ENCODE measurements at places on chromosomes 3 and 15.

GRCh38 chr3:66208189-66208588 is 12.6 kb upstream of the SLC25A26 start:
- DNase-seq: no peak

DNA sequence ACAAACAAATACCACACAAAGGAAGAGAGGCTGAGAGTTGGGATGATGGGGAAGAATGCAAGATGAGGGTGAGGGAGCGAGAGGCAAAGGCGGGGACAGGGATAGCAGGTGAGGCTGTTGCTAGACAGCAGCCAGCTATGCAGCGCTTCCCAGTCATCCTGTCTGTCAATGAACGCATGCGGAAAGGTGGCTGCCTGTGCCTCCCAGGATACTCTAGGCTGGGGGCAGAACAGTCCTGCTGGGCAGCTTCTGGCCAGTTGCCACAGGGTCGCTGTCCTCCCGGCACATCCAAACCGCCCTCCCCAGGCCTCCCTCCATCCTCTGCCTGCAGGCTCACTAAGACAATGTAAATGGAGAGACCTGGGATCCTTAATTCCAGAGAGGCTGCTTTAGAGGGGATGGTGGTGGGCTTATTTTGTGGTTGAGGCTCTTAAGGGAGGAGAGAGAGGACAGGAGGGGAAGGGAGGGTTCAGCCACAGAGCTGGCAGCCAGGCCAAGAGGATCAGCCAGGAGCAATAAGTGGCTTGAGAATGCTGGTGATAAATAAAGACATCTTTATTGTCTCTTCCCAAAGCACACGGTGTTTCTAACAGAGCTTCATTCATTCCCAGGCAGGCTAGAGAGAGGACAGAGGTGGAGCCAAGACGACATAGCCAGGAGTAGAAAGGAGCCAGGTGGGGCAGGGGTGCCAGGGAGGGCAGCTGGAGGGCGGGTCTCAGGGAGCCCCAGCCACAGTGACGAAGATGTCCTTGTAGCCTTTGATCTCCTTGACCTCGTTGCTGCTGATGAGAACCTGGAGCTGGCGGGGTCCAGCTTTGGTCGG is 9.2 kb upstream of the TGM5 start:
- no peak for DNase-seq

- no peak for DNase-seq
Measured at GRCh38 chr3:59775761-59776325, 726.0 kb upstream of the CFAP20DC start.

DNA sequence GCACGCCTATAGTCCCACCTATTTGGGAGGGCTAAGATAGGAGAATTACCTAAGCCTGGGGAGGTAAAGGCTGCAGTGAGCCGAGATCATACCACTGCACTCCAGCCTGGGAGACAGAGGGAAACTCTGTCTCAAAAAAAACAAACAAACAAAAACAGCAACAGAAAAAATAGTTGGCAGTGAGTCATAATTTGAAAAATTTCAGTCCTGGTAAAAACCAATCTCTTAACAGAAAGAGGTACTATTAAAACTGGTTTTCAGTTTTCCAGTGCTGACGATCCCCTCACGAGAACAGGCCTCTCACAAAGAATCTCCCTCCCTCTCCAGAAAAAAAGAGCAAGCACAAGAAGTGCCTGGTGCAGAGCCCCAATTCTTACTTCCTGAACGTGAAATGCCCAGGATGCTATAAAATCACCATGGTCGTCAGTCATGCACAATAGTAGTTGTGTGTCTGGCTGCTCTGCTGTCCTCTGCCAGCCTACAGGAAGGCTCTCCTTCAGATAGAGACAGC is 22.8 kb upstream of the MAP4 start:
- no peak for DNase-seq

- no peak for DNase-seq
Measured at GRCh38 chr3:77039606-77040171, at the start of gene ROBO2. Gene ROBO2 (plus strand): TSS chr3:77040099. CDS start chr3:77040786, 687 bp downstream.

- no peak for DNase-seq
Measured at GRCh38 chr3:159158213-159158612, 356.4 kb downstream of the MFSD1 start.

DNA sequence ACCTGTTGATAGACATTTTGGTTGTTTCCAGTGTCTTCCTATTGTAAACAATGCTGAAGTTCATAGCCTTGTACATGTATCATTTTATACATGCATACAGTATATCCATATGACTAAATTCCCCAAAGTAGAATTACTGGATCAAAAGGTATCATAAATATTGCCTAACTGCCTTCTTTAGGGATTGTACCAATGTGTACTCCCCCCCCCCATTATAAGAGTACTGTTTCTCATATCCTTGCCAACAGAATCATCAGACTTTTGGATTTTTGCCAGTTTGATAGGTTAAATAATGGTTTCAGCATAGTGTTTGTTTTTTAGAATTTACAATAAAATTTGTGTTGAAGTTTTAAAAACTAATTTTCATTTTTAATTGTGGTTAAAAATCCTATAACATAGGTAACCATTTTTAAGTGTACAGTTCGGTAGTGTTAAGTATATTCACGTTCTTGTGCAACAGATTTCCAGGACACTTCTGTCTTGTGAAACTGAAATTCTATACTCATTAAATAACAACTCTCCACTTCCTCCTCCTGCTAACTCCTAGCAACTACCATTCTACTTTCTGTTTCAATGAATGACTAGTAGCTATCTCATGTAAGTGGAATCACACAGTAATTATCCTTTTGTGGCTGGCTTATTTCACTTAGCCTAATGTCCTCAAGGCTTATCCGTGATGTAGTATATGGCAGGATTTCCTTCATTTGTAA is 30.8 kb upstream of the MAP3K13 start:
- no peak for DNase-seq

GRCh38 chr15:100806157-100806556 is 73.5 kb upstream of the ALDH1A3 start:
- no peak for DNase-seq

DNA sequence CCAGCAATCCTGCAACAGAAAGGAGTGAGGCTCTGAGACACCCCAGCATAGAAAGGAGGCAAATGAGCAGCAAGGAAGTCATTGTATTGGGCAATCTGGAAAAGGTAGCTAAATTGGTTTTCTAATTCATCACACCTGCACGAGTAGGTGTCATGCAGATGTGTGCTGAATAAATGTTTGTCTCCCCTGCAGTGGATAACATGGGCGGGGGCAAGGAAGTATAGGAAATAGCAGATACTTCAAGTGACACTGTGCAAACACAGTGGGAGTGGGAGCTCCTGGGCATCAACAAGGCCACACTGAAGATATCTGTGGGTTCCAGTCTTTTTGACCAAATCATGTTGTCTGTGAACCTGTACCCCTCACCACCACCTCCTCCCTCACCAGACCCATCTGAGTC is 14.4 kb upstream of the HTR3E start:
- DNase-seq: no peak

- DNase-seq: no peak
Measured at GRCh38 chr15:81751816-81752545, 293.8 kb downstream of the MEX3B start.

GRCh38 chr3:76669322-76669721 is 370.6 kb upstream of the ROBO2 start:
- no peak for DNase-seq

DNA sequence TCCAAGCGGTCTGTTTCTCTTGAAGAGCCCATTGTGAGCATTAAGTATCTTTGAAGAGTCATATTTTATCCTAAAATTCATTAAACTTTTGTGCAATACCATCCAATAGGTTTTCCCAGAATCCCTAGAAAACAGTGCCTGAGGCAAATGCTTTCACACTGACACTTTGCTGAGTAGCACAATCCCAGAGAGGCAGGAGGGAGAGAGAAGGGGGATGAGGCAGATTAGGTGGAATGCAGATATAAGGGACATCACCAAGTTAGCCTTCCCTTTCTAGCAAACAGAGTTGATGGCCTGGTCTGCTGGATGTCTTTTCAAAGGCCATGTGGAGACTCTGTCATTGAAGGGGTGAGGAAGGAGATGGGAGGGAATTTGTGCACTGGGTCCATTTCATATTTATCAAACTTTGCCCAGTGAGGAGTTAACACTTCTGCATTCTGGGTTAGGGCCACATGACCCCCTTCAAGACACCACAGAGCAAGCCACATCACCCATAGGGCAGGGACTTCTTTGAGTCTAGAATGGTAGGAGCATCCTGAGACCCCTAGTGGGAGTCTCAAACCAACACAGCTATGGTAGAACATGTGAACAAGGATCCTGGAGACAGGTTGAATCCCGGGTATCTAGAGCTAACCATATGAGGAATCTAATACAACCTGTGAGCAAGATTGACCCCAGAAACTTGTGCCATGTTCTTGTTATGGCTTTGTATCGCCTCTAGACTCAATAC is 32.0 kb upstream of the SEMA6D start:
- no peak for DNase-seq

GRCh38 chr3:51896607-51897305 is 6.4 kb downstream of the IQCF1 start:
- no peak for DNase-seq

GRCh38 chr3:161400650-161401049 is 29.3 kb upstream of the SPTSSB start:
- DNase-seq: no peak

DNA sequence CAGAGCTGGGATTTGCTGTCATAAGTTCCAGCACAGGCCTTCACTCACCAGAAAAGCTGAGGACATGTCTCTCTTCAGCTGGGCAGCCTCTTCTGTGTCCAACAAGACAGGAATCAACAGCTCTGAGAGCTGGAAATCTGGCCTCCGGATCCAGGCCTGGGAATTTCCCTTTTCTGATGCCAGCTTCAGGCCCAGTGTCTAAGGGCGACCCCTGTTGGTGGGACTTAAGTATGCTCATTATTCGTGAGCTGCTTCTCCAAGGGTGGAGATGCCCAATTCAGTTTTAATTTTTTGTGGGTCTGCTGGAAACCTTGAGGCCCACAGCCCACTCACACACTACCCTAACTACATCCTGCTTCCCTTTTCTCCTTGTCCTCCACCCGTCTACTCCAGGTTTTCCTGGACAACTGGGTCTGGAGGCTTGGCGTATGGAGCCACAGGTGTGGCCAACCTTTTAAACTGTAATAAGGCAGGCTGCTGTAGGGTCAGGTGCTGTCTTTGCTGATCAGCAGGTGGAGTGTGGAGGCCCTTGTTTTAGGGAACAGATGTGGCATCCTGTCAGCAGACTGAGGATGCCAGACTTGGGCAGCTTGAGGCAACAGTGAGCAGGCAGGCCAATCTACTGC is 2.6 kb upstream of the CEMIP start:
- no peak for DNase-seq

Measured in SK-N-MC (cell line).